ENCODE measurements at places on chromosomes 5 and 9.
A peak's percentile ranks its signal among the peaks of the same experiment; 100 is the strongest.

DNA sequence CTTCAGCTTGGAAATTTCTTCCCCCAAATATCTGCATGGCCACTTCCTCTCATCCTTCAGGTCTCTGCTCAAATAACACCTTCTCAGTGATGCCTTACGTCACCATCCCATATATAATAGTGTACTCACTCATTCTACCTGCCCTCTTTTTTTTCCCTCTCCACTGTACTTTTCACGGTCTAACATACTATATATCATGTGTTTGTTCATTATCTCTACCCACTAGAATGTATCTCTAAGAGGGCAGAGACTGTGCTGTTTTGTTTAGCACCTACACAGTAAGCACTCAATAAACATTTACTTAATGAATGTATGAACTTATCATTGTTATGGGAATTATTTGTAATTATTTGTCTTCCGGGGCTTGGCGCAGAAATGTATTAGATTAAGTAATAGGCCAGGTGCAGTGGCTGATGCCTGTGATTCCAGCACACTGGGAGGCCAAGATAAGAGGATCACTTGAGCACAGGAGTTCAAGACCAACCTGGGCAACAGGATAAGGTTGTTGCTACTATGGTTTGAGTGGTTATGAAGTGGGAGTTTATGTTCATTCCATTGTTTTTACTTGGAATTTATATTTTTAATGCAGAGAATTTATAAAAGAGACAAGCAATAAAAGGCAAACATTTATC, 6.0 kb upstream of the IL13 start:
- DNase-seq: no peak

DNA sequence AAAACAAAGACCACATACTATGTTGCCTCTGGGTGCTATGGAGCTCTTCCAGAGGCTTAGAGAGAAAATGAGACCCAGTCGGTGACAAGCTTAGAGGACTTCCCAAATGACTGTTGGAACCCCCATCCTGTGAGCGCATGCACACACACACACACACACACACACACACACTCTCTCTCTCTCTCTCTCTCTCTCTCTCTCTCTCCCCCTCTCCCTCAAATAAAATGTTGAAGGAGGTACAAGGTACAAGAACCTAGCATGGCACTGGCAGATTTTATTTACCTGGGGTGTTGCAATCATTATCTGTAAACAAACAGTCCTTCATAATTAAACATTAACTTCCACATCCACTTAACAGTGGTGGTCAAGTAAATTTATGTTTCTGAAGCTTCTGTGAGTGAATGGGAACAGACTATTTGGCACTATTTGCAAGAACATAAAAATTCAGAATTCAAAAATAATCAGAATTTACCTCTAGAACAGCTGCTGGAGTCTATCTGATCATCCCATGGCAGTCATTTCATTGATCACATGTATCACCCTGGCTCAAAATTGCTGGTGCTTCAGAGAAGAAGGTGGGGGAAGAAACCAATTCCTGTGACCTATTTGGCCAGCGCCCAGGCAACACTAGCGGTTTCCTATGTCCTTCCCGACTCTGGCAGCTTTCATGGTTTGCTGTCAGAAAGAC, 24.9 kb downstream of the TRPM3 start:
- DNase-seq: no peak

DNA sequence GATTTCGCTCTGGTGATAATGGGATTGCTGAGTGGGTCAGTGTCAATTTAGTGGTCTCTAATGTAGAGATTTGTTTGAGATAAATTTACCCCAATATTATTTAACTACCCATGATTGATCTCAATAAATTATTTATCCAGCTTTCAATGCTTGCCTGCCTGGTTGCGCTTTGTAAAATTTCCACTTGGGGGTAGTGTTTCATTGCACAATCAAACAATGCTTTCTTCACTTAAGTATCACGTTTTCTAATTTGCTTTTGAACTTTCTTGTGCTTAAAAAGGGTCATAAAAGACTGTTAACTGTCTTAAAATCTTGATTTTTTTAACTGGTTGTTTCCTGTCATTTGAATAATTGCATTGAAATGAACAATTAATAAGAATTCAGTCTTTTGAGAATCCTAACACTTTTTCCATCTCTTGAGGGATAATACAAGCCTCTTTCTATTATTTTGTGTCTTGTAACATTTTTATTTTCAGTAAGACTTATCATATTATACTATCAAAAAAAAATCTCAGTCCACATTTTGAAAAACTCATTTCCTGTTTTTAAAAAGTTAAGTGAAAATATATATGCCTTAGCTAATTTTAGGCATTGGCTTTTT, 18.7 kb downstream of the HSD17B4 start:
- DNase-seq: no peak

DNA sequence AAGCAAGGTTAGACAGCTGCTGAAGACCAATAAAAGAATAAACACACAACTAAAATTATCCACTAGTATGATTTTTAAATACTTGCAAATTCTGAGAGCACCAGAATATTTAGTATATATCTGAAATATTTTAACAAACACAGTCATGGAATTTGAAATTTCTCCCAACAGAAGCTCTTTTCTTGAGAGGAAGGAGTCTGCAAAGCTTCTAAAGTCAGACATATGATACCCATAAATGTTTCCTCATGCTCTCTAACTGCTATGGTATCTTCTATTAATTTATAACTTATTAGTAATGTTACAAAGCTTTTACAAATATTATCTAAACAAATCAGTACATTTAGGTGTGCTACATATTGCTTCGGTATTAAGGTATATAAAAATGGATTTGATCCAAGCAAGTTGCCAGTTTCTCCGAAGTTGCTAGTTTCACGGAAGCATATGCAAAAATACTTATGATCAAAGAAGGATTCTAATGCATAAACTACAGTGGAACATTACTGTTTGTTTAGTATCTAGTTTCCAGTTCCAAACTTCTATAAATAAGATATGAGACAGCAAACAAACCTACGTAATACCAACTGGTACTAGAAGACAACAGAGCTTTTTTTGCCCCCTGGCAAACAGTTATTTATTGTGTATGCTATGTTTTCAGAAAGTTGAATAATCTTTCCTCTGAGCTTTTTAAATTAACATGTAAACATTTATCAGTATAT, 22.0 kb downstream of the FNIP1 start:
- DNase-seq: no peak

- DNase-seq: no peak
These were observed 7.0 kb downstream of the MAMDC4 start for GRCh38 chr9:136858844-136859757.

DNA sequence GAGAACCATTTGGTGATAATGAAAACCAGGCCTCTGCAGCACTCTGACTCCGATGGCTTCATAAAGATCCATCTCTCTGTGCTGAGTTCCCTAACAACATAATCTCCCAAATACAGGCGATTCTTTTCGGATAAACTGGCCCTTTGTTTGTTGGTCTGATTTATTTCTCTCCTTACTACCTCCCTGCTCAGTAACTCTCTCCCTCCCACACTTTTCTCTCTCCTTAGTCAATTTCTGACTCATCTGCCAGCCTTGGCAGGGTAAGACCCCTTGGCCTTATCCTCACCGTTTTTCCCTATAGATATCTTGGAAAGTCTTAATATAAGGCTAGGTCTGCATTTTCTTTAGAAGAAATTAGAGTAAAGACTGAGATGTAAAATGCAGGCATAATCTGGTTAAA, 128.7 kb downstream of the BRINP1 start:
- no peak for DNase-seq

GRCh38 chr9:88721025-88721424, 186.0 kb downstream of the NXNL2 start:
- no peak for DNase-seq

- DNase-seq: no peak
These were observed 226.6 kb downstream of the MEF2C start for GRCh38 chr5:88656221-88656950.

GRCh38 chr5:96079075-96079474, 117.4 kb upstream of the ELL2 start:
- peak; percentile 81 for DNase-seq
